ENCODE measurements at places on chromosomes 12 and 14.

GRCh38 chr12:26196421-26196716 lies 996 bp downstream of the SSPN start:
- peak; percentile 29 for DNase-seq

DNA sequence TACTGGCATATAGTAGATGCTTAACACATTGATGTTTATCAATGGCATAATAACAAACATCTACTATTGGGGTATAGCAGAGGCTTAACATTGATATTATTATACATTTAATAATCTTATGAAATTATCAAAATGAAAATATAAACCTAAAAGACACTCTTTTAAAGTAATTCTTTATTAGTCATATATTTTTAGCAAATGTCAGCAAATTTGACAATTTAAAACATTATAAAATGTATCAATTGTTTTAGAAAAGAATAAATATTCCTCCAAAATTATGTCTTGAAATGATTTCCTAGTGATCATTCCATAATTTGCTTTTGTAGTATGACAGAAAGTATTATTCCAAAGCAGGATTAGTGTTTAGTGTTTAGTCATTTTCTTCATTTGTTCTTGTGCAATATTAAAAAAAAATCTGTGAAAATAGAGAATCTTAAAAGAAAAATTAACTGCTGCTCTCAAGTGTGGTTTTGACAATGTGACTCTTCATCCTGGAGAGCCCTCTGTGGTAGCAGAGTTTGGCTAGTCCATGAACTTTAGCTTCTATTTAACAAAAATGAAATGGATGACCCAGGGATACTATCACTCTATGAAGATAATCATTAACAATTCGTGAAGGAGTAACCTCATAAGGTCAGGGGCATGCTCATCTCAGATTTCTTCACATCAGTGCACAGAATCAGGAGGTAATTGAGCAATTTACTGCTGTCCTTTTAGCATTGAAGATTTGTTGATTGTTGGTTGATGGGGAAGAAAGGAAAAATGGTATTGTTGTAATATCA lies 1018.5 kb downstream of the LRFN5 start:
- DNase-seq: no peak

DNA sequence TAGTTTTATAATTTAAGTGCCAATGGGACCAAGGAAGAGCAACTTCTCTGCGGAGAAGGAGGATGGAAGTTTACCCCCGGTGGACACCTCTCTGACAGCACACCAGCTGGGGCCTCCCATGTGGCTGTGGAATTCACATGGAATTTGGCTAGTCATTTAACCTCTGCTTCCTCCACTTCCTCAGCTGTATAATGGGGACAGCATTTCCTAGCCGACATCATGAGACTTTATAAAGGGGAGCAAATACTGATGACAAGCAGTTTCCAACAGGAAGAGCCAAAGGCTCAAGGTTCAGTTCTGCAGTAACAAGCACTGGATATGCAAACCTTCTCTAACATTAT lies 7.5 kb downstream of the DUSP6 start:
- DNase-seq: no peak

DNA sequence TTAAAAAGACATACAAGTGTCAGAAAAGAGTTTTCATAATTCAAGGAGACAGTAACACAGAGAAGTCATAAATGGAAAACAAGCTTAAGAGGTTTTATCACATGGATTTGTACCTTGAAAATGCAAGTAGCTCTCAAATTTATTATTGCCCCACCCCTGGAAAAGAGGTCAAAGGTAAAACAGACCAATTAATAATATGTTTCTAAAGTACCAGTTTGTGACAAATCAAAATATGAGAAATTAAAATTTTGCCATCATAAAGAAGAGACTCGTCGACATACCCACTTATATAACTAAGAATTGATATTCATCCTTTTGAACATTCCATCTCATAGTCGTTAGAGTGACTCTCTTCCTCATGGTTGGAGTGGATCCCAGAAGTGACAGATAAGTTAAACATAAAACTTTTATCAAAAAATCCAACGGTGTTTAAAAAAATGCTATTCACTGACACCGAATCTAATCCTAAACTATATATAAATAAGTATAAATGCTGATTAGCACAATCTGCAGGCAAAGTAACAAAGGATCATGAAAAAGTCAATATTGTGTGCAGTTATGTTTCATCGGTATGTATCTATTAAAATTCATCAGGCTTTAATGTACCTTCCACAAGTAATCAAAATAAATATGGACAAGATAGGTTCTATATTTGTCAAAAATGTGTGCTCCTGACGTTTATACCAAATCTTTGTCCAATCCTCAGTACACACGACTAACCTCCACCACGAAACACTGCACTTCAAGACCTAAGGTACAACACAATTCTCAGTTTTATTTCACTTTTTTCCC lies 2.3 kb downstream of the CORO1C start:
- no peak for DNase-seq

DNA sequence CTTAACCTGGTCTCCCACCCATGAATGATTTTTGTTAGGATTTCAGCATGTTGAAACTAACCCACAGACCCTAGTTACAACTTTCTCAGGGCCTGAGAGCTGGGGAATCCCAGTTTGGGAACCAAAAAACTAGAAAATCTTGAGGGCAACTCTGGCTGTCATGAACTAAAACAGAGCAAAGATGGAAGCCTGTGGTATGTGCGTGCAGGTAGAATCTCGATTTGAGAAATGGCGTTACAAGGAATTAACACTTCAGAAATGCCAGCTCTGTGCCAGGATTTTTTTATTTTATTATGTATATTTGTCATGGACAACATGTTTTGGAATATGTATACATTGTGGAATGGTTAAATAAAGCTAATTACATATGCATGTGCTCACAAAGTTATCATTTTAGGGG lies 36.4 kb upstream of the BCL2L14 start:
- no peak for DNase-seq

DNA sequence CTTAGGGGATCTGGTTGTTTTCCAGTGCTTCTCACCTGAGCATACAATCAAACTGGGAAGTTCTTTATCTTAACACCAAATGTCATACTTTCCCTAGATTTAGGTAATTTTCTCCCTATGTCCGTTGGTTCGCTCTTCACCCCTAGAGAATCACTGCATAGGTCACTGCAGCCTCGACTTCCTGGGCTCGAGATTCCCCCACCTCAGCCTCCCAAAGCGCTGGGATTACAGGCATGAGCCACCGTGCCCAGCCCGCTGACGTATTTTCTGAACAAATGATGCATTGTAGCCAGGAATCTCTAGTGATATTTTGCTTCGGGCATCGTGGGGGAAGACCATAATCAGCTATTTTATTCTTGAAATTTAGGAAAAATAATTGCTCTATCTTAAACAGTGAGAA lies 1.1 kb upstream of the RPL41 start:
- DNase-seq: peak; percentile 17

GRCh38 chr12:61536525-61536924 lies 723.7 kb upstream of the USP15 start:
- no peak for DNase-seq

- no peak for DNase-seq
Measured at GRCh38 chr12:49489720-49490119, 49.1 kb upstream of the KCNH3 start.

DNA sequence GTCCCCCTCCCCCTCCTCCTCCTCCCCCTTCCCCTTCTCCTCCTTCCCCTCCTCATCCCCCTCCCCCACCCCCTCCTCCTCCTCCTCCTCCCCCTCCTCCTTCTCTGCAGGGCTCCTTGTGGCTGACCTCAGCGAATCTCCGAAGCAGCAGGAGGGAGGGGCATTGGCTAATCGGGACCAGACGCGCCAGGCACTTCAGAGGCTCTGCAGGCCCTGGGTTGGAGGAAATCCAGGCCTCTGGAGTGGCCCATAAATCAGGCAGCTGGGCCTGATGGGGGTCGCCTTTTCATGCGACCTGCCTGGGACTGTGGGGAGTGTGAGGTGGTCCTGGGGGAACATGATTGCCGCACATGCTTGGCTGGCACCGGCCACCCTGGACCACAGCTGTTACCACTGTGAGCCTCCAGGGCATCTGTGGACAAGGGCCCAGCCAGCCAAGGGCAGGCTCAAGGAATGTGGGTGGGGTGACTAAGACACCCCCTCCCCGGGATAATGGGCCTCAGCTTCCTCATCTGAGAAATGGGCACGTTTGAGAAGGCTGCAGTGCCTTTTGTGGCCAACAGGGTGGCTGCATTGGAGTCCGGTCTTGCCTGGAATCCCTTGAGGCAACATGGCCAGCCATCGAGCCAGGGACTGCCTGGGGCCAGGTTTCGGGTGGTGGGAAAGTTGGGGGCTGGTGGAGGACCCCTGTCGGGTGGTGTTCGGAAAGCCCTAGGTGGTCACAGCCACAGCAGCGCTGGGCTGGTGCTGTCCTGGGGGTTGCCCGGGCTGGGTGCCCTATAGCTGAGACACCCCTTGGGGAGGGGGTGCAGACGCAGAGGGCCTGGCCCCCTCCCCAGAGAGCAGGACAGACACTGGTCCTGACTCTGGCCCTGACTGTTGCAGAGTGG lies 12.0 kb downstream of the KIF26A start:
- peak; percentile 65 for DNase-seq

DNA sequence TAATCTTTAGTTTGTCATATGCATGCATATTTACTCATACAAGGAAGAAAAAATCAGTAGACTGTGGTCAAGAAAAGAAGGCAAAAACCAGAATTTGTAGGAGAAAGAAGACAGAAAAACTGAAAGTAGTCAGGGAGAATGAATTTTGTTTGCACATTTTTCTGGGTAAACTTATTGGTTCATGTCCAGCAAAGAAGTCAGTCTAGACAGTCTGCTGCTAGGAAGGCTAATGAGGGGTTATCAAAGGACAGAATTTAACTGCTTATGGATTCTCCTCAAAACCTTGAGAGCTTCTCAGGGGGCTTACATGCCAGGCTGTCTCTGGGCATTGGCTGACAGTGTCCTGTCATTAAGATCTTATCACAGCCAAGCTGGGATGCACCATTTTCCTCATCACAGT lies 293.9 kb downstream of the RPAP3 start:
- peak; percentile 56 for DNase-seq

DNA sequence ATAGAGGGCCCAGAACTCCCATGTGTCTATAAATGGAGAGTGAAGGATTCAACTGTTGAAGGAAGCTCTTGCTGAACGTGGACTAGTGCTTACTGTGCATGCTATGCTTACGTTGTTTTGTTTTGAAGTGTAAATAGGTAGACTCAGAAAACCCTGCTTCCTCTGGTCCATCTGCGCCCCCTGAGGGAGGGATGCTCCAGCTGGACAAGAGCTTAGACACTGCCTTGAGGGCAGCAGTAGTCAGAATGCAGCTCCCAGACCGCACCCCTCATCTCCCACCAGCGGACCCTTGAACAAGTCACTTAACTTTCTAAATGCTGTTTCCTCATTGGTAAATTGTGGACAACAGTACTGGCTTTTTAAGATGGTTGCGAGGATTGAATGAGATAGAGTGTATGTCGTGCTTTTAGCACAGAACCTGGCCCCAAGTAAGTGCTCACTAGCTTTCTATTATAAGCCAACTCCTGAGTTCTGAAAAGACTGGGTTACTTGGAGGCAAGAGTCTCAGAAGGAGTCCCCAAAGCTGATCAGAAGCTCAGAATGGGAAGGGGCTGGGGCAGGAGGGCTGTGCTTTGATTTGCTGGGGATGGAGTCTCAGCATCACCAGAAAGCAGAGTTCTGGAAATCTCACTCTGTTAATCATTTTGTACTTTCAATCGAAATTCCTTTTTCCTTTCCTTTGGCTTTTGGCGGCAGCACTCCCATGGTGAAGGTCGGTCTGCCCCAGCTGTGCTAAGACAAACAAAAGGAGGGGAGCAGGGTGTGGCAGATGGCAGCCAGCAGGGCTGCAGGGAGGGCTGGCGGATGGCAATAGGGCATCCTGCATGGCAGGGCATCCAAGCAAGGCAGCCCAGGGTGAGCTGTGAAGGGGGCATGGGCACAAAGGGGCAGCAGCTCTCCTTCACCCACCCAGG lies 15.6 kb downstream of the AGAP2 start:
- no peak for DNase-seq

- DNase-seq: no peak
Measured at GRCh38 chr12:50655374-50655921, 108.5 kb upstream of the ATF1 start.

GRCh38 chr14:79225815-79226214 lies 985.5 kb downstream of the DIO2 start:
- DNase-seq: no peak

- no peak for DNase-seq
Measured at GRCh38 chr12:100767371-100767770, 27.2 kb upstream of the ANO4 start.

DNA sequence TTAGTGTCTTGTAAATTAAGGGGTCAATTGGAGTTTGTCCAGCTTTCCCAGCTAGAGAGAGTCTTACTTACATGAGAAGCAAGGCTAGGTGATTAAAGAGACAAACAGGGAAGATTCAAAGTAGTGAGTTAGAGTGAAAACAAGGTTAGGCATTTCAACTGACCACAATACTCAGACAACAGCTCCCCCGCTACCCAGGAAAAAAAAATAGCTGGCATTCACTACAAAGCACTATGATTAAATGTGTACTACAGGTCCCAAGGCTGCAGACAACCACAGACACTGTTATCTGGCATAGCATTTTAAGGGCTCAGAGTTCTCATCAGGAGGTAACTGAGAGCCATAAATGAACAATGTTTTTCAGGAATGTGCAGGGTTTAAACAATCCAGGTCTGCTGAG lies 680.9 kb downstream of the TMEM121 start:
- DNase-seq: no peak

DNA sequence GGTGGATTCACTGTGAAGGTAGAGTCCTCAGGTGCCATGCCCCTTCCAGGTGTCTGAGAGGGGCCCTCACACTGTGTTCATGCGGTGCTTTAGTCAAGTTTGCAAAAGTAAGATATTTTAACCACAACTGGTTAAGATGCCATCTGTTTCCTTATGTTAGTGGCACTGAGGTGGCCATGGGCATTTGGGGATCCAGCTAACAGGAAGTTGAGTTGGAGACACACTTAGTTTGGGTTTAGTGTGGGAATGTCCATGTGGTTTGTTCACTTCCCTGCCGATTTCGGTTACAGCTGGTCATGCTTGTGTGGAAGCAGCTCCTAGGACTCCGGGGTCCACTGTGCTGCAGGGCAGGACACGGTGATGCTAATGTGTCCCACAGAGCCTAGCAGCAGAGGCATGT lies 17.3 kb upstream of the ABHD12B start:
- DNase-seq: no peak

- peak; percentile 47 for DNase-seq
Measured at GRCh38 chr14:32559590-32559989, 230.5 kb downstream of the AKAP6 start.

GRCh38 chr14:63204407-63205043 lies at the start of gene RHOJ:
Gene RHOJ (plus strand): TSS chr14:63204443. CDS start chr14:63204870, 427 bp downstream.
- DNase-seq: no peak

DNA sequence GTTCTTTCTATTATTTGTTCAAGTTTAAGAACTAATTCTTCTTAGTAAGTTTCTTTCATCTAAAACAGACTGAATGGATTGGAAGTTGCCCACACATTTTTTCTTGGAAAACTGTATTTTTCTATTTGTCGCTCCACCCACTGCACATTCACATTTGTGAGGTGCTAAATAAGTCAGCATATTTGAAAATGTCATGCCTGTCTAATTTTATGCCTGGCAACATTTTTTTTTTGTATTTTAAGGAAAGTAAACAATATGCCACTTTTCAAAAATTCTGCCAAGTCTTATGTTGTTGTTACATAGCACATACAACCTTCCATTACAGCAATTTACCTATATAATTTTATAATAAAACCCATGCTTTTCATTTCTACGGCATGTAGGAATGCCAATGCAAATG lies 112.7 kb upstream of the PTPRB start:
- no peak for DNase-seq

Measured in AG10803 (cell line).